NCI-H1417 treated with DMSO at 0.1 percent for 48 hours (cell line): ENCODE measurements at places on chromosomes 1 and 21.

DNA sequence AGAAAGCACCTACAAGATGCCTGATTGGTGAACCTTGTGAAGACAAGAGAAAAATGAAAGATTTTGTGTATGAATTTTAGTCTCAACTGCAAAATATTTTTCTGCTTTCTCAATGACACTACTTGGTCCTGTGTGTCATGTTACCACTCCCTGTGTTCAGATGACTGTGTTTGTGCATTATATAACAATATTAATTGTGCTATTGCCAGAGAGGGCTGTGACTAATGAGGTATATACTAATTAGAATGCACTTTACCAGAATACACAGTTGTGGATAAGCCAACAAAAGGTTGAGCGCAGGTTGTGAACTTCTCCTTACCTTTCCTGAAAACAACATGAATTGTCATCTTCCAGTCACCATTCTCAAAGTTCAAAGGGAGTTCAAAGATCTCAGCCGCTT is 17.3 kb upstream of the FMO2 start:
- DNase-seq: no peak

DNA sequence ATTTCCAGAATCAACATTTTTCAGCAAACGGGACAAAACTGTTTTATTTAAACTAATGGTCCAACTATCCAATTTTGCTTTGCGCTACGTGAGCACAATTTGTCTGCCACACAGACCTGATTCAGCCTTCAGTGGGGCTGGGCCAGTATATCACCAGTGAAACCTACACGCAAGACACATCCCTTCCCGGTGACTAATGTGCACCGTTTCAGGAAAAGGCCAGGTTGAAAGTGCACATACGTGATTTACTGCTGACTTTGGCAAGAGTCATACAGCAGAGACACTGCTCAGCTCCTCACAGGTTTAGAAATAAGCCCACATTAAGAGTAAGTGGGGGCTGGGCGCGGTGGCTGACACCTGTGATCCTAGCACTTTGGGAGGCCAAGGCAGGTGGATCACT is 5.1 kb upstream of the TMEM51 start:
- no peak for DNase-seq

GRCh38 chr1:233406994-233407631 is 79.6 kb downstream of the MAP3K21 start:
- DNase-seq: no peak

- DNase-seq: no peak
Observed at GRCh38 chr1:25117233-25117823, 115.0 kb downstream of the SYF2 start.

GRCh38 chr1:70674941-70675685 is 264.0 kb downstream of the CTH start:
- DNase-seq: no peak

DNA sequence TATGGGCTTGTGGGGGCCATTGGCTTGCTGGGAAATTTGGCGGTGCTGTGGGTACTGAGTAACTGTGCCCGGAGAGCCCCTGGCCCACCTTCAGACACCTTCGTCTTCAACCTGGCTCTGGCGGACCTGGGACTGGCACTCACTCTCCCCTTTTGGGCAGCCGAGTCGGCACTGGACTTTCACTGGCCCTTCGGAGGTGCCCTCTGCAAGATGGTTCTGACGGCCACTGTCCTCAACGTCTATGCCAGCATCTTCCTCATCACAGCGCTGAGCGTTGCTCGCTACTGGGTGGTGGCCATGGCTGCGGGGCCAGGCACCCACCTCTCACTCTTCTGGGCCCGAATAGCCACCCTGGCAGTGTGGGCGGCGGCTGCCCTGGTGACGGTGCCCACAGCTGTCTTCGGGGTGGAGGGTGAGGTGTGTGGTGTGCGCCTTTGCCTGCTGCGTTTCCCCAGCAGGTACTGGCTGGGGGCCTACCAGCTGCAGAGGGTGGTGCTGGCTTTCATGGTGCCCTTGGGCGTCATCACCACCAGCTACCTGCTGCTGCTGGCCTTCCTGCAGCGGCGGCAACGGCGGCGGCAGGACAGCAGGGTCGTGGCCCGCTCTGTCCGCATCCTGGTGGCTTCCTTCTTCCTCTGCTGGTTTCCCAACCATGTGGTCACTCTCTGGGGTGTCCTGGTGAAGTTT is 550 bp downstream of the RXFP4 start:
- DNase-seq: no peak

- no peak for DNase-seq
Observed at GRCh38 chr21:37372951-37373350, 6.4 kb downstream of the DYRK1A start.

DNA sequence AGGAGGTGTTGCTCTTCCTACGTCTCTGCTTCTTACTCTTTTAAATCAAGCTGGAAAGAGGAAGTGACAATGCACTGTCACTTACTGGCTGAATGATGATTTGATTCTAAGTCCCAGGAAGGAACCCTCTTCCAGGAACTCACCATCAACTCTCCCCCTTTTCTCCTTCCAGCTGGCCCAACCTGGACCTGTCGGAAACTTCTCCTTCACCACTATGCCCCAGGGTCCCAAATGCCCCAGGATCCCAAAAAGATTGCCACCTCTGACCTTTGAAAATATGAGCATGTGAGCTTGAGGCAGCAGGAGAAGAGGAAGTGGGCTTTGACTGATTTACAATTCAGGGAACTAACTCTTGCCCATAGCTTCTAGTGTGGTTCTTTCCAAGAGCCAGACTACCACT is 5.3 kb upstream of the ADAMTS5 start:
- DNase-seq: no peak

- no peak for DNase-seq
Observed at GRCh38 chr1:60866917-60867531, 215.3 kb upstream of the NFIA start.

DNA sequence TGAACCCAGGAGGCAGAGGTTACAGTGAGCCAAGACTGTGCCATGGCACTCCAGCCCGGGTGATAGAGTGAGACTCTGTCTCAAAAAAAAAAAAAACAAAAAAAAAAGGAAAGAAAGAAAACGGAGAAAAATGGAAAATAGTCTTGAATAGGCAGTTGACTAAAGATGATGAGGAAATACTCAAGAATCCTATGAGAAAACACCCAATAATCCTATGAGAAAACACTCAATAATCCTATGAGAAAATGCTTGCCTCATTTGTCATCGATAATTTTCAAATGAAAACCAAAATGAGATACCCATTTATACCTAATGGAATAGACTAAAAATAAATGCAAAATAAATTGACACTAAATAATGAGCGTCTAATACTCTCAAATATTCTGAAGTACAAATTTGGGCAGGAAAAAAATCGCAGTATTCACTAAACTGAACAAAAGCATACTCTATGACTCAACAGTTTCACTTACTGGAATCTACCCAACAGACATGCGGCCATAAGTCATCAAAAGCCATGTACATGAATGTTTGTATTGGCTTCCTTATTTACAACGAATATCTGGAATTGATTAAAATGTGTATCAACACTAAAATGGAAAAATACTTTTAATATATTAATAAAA is 733.9 kb upstream of the CHRM3 start:
- no peak for DNase-seq

GRCh38 chr21:15209224-15209623 is 144.4 kb upstream of the NRIP1 start:
- DNase-seq: no peak

GRCh38 chr1:36448530-36449056 is 1.7 kb downstream of the OSCP1 start:
- DNase-seq: no peak
